ENCODE measurements at places on chromosomes 13 and 19.
A peak's percentile ranks its signal among the peaks of the same experiment; 100 is the strongest.

DNA sequence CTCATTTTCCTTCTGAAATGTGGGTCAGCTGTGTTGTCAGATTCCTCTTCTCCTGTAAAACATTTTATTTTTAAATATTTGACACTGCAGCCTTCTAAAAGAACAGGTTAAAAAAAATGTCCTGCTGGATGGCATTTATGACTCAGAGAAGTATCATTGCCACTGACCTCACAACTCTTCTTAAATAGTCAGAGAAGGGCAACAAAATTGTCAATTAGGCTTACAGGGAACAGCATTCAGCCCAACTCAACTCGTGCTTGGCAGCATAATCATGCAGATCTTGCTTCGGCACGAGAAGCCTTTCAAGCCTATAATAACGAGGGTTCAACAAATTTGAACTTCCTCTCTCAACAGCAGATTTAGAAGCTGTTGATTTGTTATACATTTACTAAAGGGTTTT is 296.7 kb upstream of the DACH1 start:
- no peak for DNase-seq

- DNase-seq, result no peak
Observed at GRCh38 chr13:36783890-36784289, 35.1 kb upstream of the RFXAP start.

DNA sequence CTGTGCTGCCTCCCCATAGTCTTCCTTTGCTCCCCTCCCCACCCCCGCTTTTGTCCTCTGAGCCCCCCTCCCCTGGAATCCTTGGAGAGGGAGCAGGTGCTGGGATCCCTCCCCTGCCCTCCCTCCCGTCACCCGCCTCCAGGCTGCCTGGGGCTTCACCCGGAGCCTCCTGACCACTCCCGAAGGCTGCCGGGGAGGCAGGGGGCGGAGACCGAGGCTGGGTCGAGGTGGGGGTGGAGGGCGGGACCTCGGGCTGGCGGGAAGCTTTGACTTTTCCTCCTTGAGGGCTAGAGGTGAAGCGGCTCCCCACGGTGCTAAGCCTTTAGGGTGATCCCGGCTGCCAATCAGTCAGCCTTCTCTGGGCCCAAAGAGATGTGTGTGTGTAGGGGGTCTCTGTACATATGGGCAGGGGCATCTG is 1.5 kb downstream of the KMT5C start:
- DNase-seq, result peak; percentile 39

- DNase-seq, result no peak
Observed at GRCh38 chr19:47113850-47114651, 475 bp upstream of the ZC3H4 start.

- DNase-seq, result no peak
Observed at GRCh38 chr13:71589032-71589431, 278.0 kb downstream of the DACH1 start.

GRCh38 chr13:32135056-32135390 is 103.4 kb downstream of the FRY start:
- DNase-seq, result no peak

DNA sequence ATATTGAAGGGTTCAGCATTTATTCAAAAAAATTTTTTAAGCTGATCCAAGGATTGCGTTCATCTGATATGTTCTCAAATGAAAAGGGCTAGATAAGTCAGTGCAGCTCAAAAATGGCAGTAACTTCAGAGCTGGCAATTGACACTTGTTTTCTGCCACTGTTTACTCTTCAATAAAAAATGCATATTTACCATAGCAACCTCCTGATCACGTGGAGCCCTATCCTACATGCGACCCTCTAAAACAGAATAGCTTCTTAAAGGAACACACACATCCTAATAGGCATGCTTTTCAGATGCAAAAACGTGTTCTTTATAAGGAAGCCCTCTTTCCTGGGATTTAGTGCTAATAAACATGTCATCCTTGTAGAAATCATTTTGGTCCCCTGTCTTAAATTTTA is 150.2 kb downstream of the ZNF536 start:
- no peak for DNase-seq

GRCh38 chr13:99982731-99983498 is 1.3 kb downstream of the ZIC2 start:
- DNase-seq, result no peak

DNA sequence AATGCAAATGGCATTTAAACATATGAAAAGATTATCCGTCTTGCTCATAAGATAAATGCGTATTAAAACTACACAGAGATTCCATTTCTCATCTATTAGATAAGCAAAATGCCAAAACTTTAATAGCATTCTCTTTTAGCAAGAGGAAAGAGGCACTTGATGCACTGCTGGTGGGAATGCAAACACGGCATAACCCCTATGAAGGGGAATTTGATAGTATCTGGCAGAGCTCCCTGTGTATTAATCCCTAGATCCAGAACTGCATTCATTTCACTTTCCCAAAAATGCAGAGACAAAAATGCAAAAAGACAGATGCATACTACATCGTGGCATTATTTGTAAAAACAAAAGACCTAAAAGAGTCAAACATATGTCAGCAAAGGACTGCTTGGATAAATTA is 193.6 kb upstream of the STARD13 start:
- DNase-seq, result no peak

GRCh38 chr13:108460746-108461145 is 168.7 kb upstream of the MYO16 start:
- no peak for DNase-seq

DNA sequence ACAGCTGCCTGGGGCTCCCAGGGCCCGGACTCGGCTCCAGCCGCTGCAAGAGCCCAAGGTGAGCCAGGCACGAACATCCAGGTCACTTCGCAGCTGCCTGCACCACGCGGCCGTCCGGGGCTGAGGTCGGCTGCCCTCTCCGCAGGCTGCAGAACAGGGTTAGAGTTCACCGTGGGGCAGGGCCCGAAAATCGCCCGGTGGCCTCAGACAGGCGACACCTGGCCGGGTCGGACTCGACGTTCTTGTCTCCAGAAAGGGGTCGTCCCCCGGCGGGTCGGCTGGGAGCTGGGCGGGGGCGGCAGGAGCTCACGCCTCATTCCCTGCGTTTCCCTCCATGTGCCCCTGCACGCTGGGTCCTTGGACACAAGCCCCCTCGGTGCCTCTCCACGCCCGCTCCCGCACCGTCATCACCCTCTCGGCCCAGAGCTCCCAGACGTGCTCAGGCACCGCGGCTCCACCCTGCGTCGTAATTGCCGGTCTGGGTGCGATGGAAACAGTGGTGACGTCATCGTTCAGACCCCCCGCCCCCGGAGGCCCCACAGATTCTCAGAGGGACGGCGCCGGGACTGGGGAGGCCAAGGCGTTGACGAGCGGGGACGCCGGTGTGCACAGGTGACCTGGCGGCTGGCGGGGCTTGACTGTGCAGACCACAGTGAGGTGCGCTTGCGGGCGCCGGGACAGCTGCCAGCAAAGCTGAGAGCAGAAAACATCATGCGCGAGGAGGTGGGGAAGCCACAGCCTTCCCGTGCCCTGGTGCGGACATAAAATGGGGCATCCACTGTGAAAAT is 4.0 kb upstream of the GRIN3B start:
- no peak for DNase-seq

DNA sequence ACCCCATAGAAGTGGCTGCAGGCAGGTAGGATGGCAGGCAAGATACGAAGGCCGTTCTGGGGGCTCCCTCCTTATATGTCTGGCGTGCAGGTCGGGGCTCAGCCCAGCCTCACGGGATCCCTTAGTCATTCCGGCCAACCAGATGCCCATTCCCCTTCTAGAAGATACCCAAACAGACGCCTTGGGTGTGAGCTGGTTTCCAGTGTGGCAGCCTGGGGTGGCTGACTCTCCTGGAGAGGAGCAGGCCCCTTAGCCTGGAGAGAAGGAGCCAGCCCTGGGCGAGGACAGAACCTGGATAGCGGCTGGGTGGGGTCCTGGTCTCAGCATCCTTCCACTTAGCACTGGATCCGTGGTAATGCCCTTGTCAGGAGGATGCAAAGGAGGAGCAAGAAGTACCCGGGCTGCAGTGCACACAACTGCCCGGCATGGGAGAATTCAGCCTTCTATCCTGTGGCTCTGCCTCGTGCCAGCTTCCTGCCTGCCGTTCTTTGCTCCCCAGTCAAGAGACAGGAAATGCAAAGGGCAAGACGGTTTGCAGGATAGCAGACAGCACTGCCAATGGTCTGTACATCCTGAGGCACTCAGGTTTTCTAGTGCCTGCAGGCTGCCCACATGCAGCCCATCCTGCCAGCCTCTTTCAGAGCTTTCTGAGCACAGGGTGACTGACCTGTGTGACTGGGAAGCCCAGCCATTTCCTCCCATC is 56.7 kb upstream of the WASF3 start:
- DNase-seq, result no peak

DNA sequence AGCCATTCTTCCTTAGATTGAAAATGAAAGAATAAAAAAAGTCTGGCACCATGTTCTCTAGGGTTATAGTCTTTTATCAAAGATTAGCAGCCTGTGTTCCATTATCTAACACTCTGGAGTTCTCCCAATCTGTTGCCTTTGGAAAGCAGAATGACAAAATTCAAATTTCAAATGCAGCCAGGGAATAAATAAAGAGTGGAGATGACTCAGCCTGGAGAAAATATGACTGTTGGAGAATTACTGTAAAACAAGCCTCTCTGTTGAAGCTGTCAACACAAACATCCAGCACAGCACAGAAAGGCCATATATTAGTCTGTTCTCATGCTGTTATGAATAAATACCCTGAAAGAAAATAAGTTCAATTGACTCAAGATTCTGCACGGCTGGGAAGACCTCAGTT is 650.5 kb upstream of the SLC10A2 start:
- no peak for DNase-seq

- no peak for DNase-seq
Observed at GRCh38 chr13:97475011-97475410, 41.0 kb downstream of the RAP2A start.

DNA sequence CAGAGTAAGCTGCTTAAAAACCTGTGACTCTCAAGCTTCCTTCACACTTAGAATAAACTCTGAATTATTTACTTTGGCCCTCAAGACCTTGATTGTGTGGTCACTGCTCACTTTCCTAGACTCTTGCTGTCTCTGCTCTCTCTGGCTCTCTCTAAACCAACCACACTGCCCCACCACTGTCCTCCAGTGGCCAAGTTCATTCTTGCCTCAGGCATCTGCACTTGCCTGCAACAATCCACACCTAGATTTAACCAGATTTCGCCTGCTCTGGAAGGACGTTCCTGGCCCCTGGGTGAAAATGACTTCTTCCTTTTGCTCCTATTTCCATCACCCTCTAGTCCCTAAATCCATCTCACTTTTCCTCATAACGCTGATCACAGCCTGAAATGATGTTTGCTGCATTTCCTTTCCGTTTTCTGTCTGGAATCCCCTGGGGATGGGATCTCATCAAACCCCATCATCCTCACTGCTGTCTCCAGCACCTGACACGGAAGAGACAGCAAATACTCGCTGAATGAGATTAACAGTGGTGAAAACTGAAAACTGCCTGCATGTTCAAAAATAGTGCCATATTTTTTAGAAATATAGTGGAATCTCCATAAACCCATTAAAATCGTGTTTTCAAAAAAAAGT is 232.6 kb downstream of the UQCRFS1 start:
- no peak for DNase-seq

DNA sequence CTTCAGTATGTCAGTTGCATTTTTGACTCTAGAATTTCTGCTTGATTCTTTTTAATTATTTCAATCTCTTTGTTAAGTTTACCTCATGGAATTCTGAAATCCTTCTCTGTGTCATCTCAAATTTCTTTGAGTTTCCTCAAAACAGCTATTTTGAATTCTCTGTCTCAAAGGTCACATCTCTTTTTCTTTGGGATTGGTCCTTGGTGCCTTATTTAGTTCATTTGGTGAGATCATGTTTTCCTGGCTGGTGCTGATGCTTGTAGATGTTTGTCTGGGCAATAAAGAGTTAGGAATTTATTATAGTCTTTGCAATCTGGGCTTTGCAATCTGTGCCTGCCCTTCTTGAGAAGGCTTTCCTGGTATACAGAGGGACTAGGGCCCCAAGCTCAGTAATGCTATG is 18.5 kb upstream of the KBTBD7 start:
- DNase-seq, result no peak

DNA sequence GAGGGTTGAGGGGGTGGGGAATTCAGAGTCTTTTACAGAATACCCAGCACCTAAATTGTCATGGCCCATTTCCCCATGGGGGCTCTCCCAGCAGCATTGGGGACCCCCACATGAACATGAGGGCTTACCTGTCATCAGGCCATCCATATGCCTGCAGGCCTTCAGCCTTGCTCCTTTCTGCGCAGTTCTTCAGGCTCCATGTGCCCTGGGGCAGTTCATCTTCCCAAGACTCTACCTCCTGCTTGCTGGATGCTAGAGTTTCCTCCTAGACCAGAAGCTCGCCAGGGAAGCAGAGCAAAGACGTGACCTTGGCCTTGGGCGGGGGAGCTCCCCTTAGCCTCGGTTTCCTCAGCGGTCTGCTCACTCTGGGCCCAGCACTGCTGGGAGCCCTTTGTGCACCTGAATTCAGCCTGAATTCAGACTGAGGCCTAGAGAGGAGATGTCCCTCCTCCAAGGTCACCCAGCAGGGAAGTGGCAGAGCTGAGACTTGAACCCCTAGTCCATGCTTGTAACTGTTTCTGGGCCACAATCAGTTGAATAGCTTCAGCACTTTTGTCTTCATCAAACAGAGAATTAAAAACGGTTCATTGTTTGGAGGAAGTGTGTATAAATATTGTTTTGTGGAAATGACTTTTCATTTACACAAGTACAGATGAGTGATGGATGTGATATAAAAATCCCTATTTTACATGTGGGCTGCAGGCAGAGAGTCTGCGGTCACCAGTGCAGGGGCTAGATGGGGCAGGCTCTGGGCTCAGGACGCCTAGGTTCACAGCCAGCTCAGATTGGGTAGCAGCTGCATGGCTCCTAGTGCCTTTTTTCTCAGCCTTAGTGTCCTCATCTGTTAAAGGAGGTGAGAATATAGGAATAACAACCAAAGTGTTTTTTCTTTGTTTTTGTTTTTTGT is 9.5 kb downstream of the PPP5C start:
- no peak for DNase-seq

- DNase-seq, result no peak
Observed at GRCh38 chr19:32165141-32165540, 180.3 kb upstream of the ZNF507 start.

DNA sequence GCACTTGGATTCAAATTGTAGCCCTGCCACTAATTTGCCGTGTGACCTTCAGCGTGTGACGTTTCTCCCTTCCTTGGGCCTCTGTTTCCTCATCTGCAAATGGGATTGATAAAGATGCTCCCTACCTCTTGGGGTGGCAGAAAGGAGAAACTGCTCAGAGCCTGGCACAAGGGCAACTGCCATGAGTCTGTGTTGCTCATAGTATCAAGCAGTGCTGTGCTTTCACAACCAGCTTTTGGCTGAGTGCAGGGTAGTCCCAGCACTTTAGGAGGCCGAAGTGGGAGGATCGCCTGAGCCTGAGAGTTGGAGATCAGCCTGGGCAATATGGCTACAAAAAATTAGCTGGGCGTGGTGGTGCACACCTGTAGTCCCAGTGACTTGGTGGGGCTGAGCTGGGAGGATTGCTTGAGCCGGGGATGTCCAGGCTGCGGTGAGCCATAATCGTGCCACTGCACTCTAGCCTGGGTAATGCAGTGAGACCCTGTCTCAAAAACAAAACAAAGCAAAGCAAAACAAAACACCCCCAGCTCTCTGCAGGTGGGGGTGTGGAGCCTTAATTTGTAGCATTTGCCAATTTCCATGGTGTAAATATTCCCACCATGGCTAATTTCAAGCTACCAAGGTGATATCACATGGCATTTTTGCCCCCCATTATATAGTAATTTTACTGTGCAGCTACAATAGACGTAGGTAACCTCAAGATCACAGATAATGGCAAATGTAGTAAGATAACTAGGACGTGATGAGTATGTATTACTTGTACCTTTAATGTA is 1.6 kb upstream of the MARK4 start:
- no peak for DNase-seq

- DNase-seq, result no peak
Observed at GRCh38 chr13:49084961-49085360, 109.2 kb downstream of the FNDC3A start.
